CD8-positive, alpha-beta memory T cell (primary cell): ENCODE measurements at places on chromosomes 7 and 10. TPM values are rescaled to one million over a fixed set of nuclear protein-coding genes. Genes with fewer than 3 reads are reported as not detected.

Gene ZNF37A
- 7.2 TPM for polyA plus RNA-seq

DNA sequence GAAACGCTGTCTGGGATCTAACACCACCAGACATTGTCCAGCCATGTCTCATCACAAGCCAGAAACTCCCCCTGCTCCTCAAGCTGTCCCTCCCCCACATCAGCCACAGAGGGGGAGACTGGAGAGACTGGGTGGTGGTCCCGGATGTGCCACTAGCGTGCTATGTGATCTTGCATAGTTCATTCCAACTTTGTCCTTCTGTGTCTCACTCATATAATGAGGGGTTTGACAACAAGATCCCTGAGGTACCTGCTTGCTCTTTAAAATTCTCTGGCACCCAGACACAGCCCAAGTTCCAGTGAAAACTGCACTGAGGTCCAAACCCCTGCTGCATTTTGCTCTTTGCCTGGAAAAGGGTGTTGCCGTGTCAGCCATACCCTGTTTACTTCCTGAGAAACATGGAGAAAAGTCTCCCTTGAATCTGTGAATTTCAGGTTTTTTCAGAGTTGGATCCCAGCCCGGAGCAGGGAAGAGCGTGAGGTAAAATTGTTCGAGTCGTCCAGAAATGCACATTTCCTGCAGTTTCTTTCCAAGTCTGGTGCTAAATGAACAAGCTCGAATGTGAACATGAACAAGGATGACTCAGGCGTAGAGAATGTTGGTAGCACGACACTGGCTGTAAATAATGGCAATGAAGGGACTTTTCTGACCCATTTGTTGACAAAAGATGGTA lies 156.6 kb downstream of the CCDC3 start:
- no peak for DNase-seq

DNA sequence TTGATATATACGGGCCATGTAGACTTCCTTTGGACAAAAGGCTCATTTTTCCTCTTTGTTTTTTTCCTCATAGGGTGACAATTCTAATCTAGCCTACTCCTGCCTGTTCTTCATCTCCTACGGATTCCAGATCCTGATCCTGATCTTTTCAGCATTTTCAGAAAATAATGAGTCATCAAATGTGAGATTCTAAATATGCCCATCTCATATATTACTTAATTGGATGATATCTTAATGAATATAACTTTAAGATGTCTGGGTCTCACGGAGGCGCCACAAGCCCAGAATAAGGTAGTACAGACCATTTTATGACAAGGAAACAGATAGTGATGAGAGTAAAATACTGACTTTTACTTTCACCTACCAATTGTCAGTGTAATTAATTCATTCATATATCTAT lies 11.4 kb downstream of the ABCC2 start:
- no peak for DNase-seq

GRCh38 chr7:115734641-115735040 lies 295.9 kb downstream of the TFEC start:
- no peak for DNase-seq

GRCh38 chr7:86248977-86249376 lies 394.7 kb upstream of the GRM3 start:
- DNase-seq, result no peak

- DNase-seq, result no peak
Measured at GRCh38 chr10:102312683-102313082, 67.4 kb downstream of the GBF1 start.

- DNase-seq, result no peak
Measured at GRCh38 chr7:2575046-2575732, 16.4 kb downstream of the IQCE start.

- DNase-seq, result no peak
Measured at GRCh38 chr7:93048136-93048930, 69.4 kb downstream of the SAMD9 start.

DNA sequence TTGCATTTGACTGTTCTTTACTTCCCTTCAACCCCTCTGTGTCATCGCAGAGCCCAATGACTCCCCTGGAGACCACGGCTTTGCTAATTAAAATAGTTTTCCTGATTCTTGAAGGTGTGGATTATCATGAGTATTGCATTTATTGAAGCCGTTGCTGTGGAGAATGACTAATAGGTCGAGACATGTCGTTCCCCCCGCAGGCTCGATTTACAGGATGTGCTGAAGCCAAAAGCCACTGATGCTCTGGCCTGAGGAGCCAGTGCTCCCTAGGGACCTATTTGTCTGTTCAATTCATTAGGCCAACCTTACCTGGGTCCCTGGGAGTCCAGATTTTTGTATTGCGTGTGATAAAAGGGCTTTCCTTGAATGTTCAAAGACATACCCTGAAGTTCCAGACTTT lies 102.3 kb downstream of the NPTX2 start:
- no peak for DNase-seq

- DNase-seq, result no peak
Measured at GRCh38 chr7:106862317-106863089, 2.6 kb upstream of the PIK3CG start.
